ENCODE measurements at places on chromosomes 16 and 17.
A peak's percentile ranks its signal among the peaks of the same experiment; 100 is the strongest.

DNA sequence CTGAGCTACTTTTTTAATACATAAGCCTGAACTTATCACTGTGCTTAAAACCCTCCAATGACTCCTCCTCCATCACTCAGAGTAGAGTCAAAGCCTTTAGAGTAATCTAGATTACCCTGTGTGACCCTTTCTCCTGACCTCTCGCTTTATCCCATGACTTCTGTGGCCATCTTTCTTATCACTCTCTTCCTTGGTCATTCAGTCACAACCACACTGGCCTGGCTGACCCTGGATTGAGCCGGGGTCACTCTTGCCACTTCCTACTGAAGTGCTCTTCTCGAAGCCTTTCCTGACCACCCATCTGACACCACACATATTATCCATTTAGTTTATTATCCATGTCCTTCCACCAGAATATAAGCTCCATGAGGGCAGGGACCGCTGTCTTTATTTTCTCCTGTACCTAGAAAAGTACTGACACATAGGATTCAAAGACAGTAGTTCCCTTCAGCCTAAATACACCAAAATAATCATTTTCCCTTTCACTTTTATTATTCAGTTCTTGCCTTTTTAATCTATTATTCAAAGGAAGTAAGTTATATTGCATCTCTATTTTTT, 28.0 kb upstream of the ABCA9 start:
- DNase-seq, result no peak

- DNase-seq, result no peak
Measured at GRCh38 chr16:83762992-83763358, 44.8 kb upstream of the HSBP1 start.

DNA sequence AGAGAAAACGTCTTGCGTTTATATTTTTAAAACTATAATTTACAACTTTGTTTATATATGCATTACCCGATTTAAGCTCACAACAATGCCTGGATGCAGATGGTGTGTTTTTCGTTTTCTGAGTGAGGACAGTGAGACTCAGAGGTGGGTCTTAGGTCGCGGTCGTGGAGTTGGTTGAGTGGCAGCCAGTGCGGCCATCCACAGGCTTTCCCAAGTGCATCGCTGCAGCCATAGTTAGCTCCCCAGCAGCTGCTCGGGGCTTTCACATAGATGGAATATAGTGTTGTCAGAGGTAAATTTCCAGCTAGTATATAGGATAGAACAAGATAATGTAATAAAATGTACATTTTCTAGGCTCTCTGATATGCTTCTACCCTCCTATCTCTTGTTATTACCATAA, 417.8 kb downstream of the CDH13 start:
- DNase-seq, result no peak

- no peak for DNase-seq
Measured at GRCh38 chr16:77581706-77582105, 140.6 kb upstream of the NUDT7 start.

GRCh38 chr17:33517746-33518145, 224.7 kb upstream of the ASIC2 start:
- no peak for DNase-seq

DNA sequence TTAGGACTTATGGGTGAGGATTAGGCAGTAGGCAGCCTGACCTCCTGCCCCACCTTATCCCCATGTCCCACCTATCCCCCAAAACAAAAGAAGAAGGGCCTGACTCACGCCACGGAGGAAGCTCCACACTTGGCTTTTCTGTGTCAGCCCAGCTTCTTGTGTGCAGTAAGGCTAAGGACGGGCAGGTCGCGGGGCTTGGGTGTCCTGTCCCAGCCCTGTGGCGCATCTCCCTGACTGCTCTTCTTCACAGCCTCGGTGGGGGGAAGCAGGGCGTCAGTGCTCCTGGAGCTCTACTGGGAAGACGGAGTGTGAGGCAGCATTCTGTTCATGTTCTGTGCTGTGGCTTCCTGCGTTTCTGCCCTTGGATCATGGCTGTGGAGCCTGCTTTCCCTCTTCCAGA, 34.6 kb upstream of the ALDH3A2 start:
- DNase-seq, result no peak

DNA sequence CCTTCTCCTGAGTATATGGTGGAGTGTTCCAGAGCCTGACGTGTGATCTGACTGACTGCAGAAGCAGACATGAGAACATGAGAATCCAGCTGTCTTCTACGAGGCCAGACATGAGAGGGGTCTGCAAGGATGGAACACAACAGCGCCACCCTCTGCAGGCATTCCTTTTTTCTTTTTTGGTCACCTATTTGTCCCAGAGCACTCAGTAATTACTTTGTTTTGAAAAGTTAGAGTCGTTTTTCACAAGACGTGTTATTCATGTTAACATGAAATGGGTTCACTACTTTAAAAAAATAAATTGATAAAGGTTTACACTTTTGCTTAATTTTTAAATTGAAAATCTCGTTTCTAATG, 43.8 kb upstream of the ATP2A3 start:
- DNase-seq, result no peak

DNA sequence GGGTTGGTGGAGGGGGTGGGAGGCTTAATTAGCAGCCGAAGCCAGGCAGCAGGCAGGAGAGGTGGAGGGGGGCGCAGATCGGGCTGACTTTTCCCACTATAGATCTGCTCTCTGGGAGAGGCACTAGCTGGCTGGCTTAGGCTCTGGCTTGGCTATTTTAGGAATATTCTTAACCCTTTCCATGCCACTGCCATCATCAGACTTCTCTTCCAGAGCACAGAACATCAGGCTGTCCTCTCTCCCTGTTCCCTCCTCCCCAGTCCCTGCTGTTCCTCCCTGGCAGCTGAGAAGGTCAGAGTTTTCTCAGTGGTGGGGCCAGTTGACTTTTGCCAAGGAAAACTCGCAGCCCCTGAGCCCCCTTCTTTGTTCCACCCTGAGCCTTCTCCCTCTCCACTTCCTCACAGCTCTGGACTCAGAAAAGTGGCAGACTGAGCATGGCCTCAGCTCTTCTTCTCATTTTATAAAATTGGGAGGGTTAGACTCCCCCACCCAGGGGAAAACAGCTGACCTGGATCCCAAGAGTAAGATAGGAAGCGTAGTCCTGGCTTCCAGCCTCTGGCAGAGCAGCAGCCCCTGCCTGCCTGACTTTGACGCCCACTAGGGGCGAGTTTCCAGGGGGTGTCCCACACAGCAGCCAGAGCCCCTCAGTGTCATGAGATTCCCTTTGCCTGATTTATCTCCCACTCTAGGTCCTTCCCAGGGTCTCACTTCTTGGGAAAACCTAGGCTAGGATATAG, 9.9 kb upstream of the C1QL1 start:
- DNase-seq, result no peak

DNA sequence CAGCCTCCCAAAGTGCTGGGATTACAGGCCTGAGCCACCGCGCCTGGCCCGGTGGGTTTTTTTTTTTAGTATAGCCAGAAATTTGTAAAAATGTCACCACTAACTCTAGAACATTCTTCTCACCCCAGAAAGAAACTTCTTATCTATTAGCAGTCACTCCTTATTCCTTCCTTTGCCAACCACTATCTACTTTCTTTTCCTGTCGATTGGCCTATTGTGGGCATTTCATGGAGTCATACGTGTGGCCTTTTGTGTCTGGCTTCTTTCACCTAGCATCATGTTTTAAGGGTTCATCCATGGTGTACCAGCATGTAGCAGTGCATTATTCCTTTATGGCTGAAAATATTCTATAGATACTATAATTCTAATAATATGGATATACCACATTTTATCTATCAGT, 3.6 kb downstream of the CYB5D2 start:
- no peak for DNase-seq

- peak; percentile 72 for DNase-seq
Measured at GRCh38 chr16:58114827-58115825, 14.1 kb downstream of the CFAP20 start.

DNA sequence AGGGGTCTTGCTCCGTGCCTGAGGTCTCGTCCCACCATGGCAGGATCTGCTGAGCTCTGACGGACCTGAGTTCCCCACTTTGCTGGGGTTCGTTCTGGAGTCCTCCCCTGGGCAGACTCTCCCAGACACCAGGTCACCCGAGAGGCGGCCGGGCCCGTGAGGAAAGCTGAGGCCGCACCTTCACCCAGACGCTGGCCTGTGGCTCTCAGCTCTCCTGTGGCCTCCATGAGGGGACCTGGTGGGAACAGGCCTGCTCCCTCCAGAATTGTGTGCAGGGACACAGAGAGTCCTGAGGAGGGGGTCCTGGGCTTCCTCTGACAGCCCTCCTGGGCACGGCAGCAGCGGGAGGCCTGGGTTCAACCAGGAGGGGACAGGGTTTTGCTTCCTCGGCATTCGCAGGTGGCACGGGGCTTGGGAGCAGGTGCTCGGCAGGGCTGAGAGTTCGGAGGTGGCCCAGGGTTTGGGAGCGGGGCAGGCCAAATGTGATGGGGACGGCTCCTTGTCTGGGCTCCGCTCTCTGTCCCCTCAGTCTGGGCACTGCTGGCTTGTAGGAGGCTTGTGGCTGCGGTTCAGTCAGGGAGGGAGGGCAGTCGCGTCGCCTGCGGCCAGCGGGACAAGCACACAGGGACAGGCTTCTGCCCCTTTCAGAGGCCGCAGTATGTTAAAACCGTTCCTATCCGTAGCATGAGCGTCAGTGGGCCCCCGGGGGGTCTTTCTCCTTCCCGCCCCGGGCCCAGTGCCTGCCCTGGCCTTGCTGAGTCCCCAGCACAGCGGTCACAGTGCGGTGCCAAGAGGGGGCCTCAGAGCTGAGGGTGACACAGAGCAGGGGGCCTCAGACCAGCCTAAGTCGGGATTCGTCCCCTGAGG, 8.1 kb upstream of the SNAI3 start:
- DNase-seq, result no peak

GRCh38 chr17:10512856-10513255, 5.5 kb downstream of the MYH1 start:
- no peak for DNase-seq

DNA sequence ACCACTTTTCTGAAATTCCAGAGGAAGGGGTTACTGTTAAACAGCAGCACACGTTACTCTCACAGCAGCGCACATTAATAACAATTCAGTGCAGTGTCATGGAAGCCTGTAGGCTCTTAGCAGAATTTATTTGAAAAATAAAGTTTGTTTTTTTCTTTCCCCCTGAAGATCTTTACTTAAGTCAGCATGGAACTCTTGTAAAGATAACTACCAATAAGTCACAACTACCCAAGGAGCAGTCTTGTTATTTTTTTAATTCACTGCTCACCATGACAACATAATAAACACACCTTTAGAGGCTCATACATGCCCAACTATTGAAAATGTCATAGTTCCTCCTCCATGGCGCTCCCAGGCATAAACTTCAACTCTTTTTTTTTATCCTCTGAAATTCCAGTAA, 31.8 kb upstream of the PSMD7 start:
- DNase-seq, result no peak

GRCh38 chr17:13835151-13835550, 233.4 kb upstream of the HS3ST3A1 start:
- no peak for DNase-seq

GRCh38 chr17:5902181-5903140, 167.7 kb upstream of the WSCD1 start:
- no peak for DNase-seq

DNA sequence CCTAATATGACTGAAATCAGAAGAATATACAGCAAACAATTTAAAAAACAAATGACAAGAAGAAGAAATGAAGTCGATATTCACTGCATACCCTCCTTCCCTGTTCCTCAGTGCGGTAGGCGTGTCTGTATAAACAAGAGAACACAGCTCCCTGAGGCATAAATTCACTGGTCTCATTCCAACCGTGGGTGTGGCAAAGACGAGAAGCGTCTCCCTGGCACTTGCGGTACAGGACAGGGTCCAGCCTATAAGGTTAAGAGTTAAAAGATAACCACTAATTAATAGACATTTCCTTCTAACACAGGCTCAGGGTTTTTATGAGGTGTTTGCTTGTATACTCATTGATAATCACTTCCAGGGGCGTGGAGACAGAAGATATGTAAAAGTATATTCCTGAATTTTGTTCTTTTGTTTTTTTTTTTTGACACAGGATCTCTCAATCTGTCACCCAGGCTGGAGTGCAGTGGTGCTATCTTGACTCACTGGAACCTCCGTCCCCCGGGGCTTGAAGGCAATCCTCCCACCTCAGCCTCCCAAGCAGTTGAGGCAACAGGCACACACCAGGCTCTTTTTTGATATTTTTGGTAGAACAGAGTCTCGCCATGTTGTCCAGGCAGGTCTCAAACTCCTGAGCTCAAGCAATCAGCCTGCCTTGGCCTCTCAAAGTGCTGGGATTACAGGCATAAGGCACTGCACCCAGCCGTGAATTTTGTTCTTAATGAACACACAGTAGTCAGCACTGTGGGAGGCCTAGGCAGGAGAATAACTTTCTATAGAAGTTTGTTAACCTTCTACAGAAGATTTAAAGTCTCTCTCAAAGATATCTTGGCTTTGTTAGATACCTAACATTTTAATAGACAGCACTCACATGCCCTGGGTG, 59.1 kb upstream of the CLEC18B start:
- no peak for DNase-seq

GRCh38 chr17:5888811-5889210, 181.4 kb upstream of the WSCD1 start:
- DNase-seq, result no peak

Data from BE2C (cell line).